ENCODE measurements at places on chromosomes 7 and 10.

DNA sequence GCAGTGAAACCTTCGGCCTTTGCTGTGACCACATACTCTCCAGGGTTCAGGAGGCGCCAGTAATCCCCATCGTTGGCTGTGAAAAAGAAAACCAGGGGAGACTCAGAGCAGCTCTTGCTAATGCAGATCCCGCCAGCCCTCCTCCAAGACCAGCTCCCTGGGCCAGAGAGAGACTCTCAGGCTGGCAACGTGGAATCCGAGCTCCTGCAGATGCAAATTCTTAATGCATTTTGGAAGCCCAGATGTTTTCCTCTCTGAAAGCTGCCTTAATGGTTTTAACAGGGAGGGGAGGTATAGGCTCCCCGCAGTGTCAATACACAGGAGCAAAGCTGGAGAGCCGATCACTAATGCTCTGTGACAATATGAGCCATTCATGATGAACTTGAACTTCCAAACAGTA, 80.8 kb downstream of the GPR26 start:
- DNase-seq, result no peak

GRCh38 chr10:103333934-103334520, 16.9 kb downstream of the PCGF6 start:
- DNase-seq, result peak; percentile 5

- DNase-seq, result no peak
Observed at GRCh38 chr10:18906636-18907035, 142.0 kb upstream of the MALRD1 start.

- peak; percentile 5 for DNase-seq
Observed at GRCh38 chr10:60535427-60535826, 145.8 kb upstream of the ANK3 start.

- DNase-seq, result peak; percentile 4
Observed at GRCh38 chr10:50593523-50594376, 30.0 kb downstream of the SGMS1 start.

- DNase-seq, result no peak
Observed at GRCh38 chr7:2301511-2301863, 12.8 kb downstream of the SNX8 start.

DNA sequence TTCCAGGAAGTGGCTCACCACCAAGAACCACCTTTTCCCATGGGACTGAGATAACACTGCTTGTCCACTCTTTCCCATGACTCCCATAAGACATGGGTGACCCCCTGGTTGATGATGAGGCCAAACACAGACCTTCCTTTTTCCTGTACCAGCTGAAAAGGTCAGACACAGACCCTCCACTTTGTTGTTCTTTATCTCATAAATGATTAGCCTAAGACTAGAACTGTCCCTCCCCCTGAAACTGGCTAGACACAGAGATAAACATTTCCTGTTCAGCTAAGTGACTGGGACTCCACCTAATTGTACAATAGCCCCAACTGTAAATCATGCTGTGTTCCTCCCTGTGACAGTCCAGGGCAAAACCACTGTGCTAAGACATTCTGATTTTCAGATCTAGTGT, 8.2 kb upstream of the NRG3 start:
- DNase-seq, result no peak
